HT1080 (cell line): ENCODE measurements at places on chromosomes 11 and 22. TPM values are rescaled to one million over a fixed set of nuclear protein-coding genes. Genes with fewer than 3 reads are reported as not detected.

- DNase-seq = no peak
These were observed 2.5 kb upstream of the PAX6 start for GRCh38 chr11:31813391-31814175.

The CHRDL2 gene
- not detected in 2 replicates for total RNA-seq

The CASTOR1 gene
- 1.5 and 6.1 TPM in 2 replicates for total RNA-seq

GRCh38 chr22:23409976-23410375 is 170.1 kb downstream of the IGLL1 start:
- no peak for DNase-seq

- DNase-seq = no peak
These were observed 30.8 kb upstream of the ALDH3B2 start for GRCh38 chr11:67705264-67705663.

The MMP1 gene
- 7.9 and 9.4 TPM in 2 replicates for total RNA-seq

DNA sequence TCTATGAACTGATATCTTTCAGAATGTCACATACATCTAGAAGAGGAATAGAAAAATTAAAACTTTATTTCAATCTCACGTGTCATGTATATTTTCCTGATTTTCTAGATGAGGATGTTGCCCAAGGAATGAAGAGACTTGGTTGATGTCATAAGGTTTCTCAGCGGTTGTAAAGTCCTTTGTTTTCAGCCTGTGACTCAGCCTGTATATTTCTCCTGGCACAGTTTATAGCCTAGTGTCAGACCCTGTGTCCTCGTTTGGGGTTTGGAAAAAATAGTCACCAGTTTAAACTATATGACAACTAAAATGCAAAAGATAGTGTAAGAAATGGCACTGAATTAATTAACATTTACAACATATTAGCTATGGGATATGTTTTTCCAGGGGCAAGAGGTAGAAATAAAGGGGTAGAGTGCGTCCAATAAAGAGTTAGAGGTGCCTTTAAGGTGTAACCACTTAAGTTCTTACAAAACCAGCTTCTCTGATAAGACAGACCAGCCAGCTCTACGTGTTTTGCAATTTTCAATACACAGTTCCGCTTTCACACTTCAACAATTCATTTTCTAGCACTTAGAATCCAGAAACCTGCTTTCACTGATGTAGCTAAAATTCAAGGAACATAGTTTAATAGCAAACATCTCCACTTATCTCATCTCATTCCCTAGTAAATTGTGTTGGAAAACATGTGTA is 1432.6 kb upstream of the TENM4 start:
- peak; percentile 84 for DNase-seq

GRCh38 chr11:72735495-72736027 is 16.6 kb downstream of the ARAP1 start:
- DNase-seq = peak; percentile 77

GRCh38 chr11:66365711-66366619 is 5.6 kb downstream of the SLC29A2 start:
- no peak for DNase-seq

DNA sequence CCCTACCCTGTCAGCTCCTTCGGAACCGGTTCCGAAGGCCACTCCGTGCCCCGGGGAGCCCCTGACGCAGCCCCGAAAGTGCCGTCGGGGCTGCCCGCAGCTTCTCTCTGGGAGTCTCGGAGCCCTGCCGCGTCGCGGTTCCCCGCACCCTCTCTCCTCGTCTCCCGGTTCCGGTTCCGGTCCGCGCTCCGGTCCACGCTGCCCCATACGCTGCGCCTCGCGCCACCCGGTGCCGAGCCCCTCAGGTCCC is 618 bp downstream of the MTA2 start:
- no peak for DNase-seq
